Pancreas (tissue), 10 donors: ENCODE measurements at places on chromosomes 12 and 14. TPM values are rescaled to one million over a fixed set of nuclear protein-coding genes. Genes with fewer than 3 reads are reported as not detected.

- no peak for DNase-seq
- H3K27me3 ChIP-seq = no peaks in the 10 kb centered on the region
- H3K4me1 ChIP-seq = no peaks in the 10 kb centered on the region
Observed at GRCh38 chr14:92792885-92793284, 1.2 kb upstream of the GOLGA5 start.

DNA sequence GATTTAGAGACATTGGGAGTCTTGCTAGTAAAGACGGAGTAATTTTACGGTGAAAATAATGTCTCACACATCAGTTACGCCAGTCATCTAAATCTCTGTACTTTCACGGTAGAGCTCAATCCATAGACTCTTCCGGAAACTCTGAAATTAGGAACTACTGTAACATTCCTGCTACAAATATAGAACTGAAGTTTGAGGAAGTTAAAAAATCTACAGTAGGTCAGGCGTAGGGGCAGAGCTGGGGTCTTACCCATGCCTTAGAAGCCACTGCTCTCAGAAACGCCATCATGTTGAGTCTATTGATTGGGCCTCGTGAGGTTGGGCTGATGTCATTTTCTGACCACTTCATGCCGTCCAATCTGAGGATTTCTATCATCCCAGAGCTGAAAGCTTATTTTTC lies 1029.8 kb upstream of the TMEM132C start:
- H3K27ac ChIP-seq = no peak overlapping the region
- no peak for DNase-seq
- no peaks in the 10 kb centered on the region for H3K4me1 ChIP-seq

DNA sequence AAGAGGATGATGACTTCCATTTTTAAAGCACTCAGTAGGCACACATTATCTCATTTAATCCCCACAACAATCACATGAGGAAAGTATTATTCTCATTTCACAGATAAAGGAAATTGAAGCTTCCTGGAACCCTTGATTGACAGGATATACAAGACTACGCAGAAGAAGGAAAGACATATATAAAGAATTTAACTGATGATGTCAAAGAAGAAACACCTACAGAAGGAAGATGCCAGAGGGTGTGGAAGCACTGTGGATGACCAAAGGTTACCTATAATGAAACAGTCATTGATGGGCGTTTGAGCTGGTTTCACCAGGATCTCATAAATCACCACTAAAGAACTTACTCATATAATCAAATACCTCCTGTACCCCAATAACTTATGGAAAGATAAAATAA lies 197.4 kb downstream of the SLC25A21 start:
- no peak overlapping the region for H3K4me3 ChIP-seq
- no peak overlapping the region for H3K27ac ChIP-seq
- H3K36me3 ChIP-seq = no peaks in the 10 kb centered on the region
- H3K27me3 ChIP-seq = no peaks in the 10 kb centered on the region

- no peak overlapping the region for H3K4me3 ChIP-seq
- H3K36me3 ChIP-seq = no peaks in the 10 kb centered on the region
- DNase-seq = no peak
- no peak overlapping the region for H3K27ac ChIP-seq
- no peaks in the 10 kb centered on the region for H3K4me1 ChIP-seq
Observed at GRCh38 chr12:23855813-23856212, 93.7 kb downstream of the SOX5 start.

DNA sequence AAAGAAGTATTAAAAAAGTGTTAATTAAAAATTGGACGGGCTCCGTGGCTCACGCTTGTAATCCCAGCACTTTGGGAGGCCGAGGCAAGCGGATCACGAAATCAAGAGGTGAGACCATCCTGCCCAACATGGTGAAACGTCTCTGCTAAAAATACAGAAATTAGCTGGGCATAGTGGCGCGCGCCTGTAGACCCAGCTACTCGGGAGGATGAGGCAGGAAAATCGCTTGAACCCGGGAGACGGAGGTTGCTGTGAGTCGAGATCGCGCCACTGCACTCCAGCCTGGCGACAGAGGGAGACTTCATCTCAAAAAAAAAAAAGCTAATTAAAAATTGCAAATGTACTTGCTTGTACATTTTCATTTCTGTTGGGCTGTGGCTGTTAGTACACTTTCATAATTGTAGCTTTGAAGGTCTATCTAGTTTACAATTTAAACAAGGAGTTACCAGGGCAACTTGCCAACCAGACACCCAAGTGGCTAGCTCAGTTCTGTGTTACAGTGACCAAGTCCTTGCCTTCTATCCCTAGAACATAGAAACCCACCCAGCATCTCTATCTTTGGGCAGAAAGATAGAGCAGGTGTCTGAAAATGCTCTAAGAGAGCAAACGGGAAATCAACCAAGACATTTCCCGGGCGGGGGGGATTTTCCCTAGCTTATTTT lies 1.2 kb downstream of the COA8 start:
- no peaks in the 10 kb centered on the region for H3K27me3 ChIP-seq
- peaks cover 10% of the 10 kb centered on the region for H3K4me1 ChIP-seq
- H3K4me3 ChIP-seq = peak overlapping the region; percentile 100
- no peak overlapping the region for H3K27ac ChIP-seq

- H3K36me3 ChIP-seq = no peaks in the 10 kb centered on the region
- H3K27ac ChIP-seq = no peak overlapping the region
- no peak for DNase-seq
- no peaks in the 10 kb centered on the region for H3K27me3 ChIP-seq
- no peaks in the 10 kb centered on the region for H3K4me1 ChIP-seq
Observed at GRCh38 chr12:67039995-67040860, 228.9 kb upstream of the CAND1 start.

DNA sequence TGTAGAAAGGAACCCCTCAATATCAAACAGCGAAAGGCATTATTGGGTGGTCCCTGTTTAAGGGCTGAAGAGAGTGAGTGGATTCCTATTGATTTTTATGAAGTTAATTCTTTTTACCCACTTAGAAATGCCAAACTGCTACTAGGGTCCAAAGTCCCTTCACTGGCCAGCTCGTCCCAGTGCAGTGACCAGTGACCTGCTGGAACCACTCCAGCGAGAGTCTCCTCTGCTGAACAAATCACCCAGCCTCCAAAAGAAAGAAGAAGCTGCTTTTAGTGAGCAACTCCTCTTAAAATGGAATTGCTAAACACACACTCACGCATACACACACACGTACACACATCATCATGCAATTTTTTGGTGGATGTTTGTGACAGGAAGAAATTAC lies 198.2 kb upstream of the PLEKHG7 start:
- H3K27ac ChIP-seq = peak overlapping the region; percentile 66
- no peak overlapping the region for H3K4me3 ChIP-seq
- H3K27me3 ChIP-seq = no peaks in the 10 kb centered on the region
- DNase-seq = peak; percentile 51
- H3K4me1 ChIP-seq = peaks cover 51% of the 10 kb centered on the region

DNA sequence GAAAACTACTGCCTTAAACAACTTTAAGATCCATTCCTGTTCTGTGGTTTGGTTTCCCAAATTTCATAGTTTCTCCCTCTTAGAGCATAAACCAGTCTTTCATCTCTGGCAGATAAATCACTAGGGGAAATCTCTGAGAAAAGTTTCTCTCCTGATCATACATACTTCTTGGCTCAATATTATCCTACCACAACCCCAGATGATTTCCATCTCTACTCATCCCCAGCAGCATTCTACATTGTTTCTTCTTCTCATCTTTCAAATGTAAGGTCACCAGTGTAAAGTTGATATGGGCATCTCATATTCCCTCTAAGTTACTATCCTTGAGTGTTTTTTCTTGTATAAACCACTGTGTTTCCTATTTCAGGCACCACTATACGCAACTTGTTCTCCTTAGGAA lies 45.9 kb upstream of the PLEKHG7 start:
- no peak for DNase-seq
- H3K4me1 ChIP-seq = no peaks in the 10 kb centered on the region
- H3K4me3 ChIP-seq = no peak overlapping the region
- no peaks in the 10 kb centered on the region for H3K27me3 ChIP-seq
- H3K36me3 ChIP-seq = no peaks in the 10 kb centered on the region

C12orf54 gene
- 0.61 TPM for polyA plus RNA-seq

DNA sequence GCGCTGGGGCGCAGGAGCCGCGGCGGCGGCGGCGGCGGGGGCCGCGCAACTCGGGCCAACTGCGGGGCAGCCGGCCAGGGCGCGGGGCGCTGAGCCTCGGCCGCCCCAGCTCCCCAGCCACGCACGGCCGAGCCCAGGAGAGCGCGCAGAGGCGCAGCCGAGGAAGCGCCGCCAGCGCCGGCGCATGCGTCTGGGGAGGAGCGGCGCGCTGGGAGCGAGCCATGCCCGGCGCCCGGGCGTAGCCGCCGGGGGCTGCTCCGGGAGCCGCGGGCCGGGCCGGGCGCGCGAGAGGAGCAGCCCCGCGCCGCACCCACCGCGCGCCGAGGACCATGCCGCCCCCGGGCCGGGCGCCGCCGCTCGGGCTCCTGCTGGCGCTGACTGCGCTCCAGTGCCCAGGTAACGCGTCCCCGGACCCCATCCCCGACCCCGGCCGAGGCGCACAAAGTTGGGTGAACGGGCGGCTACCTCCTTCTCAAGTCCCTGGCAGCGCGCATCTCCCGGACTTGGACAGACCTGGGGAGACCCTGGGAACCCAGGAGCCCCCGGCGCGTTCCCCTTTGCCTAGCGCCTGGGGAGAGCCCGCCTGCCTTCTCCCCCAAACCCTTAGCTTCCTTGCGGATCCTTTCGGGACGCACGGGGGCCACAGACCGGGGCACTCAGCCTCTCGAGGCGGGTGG lies 121.4 kb downstream of the AACS start:
- no peak overlapping the region for H3K4me3 ChIP-seq
- DNase-seq = no peak
- H3K27me3 ChIP-seq = peaks cover 25% of the 10 kb centered on the region
- H3K4me1 ChIP-seq = peaks cover 5% of the 10 kb centered on the region
- no peaks in the 10 kb centered on the region for H3K36me3 ChIP-seq
- H3K27ac ChIP-seq = no peak overlapping the region

KRT6C gene
- not detected for polyA plus RNA-seq

DNA sequence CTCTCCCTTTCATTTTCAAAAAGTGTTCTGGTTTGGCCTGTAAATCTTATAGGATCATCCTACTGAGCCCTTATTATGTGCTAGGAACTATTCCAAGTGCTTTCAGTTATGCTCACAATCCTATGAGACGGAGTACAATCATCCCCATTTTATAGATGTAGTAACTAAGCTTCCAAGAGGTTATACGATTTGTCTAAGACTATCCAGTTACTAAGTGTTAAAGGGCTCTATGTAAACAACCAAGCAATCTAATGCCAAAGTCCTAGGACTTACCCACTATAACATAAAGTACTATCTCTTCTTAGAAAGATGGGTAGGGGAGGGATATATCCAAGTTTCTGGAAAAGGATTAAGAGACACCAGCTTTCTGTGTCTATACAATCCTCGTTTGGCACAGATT lies 6.7 kb downstream of the CFL2 start:
- no peak for DNase-seq
- H3K4me1 ChIP-seq = peaks cover 19% of the 10 kb centered on the region
- H3K27me3 ChIP-seq = no peaks in the 10 kb centered on the region
- no peak overlapping the region for H3K4me3 ChIP-seq

VASH1 gene
- 6.0 TPM for polyA plus RNA-seq

DNA sequence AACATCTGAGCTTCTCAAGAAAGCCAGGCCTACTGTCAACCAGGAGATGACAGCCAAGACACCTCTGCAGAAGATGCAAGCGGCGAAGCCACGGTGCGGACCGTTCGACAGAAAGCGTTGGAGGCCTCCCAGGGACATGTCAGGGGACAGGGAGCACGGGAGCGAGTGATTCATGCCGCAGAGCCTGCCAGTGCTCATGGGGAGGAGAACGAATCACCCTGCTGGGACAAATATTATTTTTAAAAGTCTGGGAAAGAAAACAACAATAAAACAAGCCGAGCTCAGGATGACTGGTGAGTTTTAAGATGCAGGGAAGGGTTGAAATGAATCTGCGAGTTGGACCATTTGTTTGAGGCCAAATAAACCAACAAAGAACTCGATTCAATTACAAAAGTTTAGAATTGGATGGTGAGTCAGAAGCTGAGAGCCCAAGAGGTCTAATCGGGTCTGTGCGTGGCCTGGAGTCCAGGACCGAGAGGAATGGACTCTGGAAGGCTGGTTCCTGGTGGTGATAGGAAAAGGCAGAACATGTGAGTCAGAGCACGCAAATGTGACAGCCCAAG lies 91.0 kb downstream of the RBM19 start:
- DNase-seq = no peak
- H3K36me3 ChIP-seq = no peaks in the 10 kb centered on the region
- H3K27me3 ChIP-seq = no peaks in the 10 kb centered on the region
- H3K27ac ChIP-seq = no peak overlapping the region
- no peaks in the 10 kb centered on the region for H3K4me1 ChIP-seq

SMCO2 gene
- not detected for polyA plus RNA-seq

DNA sequence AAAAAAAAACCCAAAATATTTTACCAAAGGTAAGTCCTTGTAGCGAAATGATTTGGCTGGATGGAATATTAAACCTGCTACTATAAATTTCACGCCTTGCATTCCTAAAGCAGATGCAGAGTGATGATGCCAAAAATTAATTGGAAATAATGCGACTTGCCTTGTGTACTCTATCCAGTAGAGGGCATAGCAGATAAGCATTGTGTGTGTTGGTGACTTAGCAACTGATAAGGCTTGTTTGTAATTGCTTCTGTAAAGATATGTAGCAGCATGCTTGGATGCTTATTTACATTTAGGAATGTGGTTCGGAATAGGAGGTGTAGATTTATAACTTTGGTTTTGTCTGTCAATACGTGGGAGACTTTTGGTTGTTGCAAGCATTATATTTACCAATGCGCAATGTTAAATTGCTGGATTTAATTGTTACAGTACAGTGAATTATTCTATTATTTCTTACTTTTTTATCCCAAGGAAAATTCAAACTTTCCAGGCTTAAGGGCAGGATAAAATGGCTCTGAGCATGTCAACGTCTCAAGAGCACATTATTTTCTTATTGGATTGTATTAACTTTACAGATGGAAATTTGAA lies 80.5 kb downstream of the TMEM260 start:
- no peak for DNase-seq
- H3K4me3 ChIP-seq = no peak overlapping the region
- H3K27ac ChIP-seq = no peak overlapping the region

DNA sequence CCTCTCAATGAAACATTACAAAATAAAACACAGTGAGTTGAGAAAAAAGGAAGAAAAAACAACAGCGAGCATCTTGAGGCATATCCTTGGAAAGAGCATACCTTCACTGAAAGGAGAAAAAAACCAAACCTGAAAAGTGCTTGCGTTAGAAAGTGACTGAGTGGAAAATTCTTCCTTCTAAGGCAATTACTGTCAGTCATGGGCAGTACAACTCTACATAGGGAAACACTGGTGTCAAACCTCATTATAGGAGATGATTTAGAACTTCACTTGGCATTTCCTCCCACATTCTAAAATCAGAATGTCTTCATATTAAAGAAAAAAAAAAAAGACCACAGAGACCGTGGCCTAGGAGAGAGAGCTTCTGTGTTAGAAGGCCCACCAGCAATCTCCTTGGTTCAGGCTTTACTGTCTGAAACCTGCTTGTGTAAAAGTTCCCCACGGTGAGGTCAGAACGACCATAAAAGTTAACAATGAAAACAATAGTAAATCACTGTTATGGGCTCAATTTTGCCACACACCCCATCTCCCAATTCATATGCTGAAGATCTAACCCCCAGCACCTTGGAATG lies 91.1 kb upstream of the CRY1 start:
- H3K36me3 ChIP-seq = no peaks in the 10 kb centered on the region
- H3K4me1 ChIP-seq = no peaks in the 10 kb centered on the region
- H3K27me3 ChIP-seq = no peaks in the 10 kb centered on the region
- no peak overlapping the region for H3K4me3 ChIP-seq
- H3K27ac ChIP-seq = no peak overlapping the region
- DNase-seq = no peak
